Prostate gland (tissue), 2 donors: ENCODE measurements at places on chromosomes 2 and 18.

DNA sequence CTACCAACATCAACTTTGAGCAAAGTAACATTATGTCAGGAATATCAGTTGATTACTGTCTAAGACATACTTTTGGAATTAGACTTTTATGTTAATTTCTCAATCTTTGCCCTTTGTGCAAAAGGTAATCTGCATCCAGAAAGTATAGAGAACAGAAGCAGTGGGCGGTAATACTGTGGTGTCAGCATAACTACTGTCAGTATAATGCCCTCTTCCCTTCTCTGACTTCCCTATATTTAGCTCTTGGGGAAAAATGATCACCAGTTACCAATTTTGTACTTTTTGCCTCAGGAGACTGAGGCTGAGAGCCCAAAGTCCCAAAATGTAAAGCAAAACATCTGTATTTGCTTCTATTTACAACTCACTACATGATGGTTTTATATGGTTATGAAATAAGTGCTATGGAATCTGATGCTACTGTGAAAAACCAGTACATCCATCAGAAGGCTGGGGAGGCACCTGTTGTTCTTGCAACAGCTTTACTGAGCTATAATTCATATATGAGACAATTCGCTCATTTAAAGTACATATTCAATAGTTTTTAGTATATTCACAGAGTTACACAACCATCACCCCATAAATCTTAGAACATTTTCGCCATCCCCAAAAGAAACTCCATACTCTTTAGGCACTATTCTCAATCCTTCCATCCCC lies 51.3 kb upstream of the CD302 start:
- no peaks in the 10 kb centered on the region for H3K36me3 ChIP-seq
- no peak overlapping the region for H3K27ac ChIP-seq
- no peaks in the 10 kb centered on the region for H3K4me1 ChIP-seq
- H3K27me3 ChIP-seq = no peaks in the 10 kb centered on the region
- no peak overlapping the region for H3K4me3 ChIP-seq

GRCh38 chr18:28999726-29000125 lies 822.8 kb upstream of the CDH2 start:
- no peaks in the 10 kb centered on the region for H3K27me3 ChIP-seq
- no peak overlapping the region for H3K4me3 ChIP-seq
- no peaks in the 10 kb centered on the region for H3K36me3 ChIP-seq
- H3K27ac ChIP-seq = no peak overlapping the region
- DNase-seq = no peak

DNA sequence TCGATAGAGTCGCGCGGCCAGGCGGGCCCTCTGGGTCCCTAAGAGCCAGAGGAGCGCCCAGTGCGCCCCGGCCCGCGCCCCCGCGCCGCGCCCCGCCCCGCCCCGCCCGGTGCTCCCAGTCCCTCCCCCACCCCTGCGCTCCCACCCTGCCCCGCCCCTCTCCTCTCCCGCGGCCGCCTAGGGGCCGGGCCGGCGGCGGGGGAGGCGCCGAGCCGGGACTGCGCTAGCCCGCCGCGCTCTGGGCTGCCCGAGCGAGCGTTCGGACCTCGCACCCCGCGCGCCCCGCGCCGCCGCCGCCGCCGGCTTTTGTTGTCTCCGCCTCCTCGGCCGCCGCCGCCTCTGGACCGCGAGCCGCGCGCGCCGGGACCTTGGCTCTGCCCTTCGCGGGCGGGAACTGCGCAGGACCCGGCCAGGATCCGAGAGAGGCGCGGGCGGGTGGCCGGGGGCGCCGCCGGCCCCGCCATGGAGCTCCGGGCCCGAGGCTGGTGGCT lies at the start of gene GPC1:
Gene GPC1 (plus strand): TSS at position 207 of the 491 bp plus-strand sequence. CDS start 256 bp downstream, at position 463.
- peak within 1 kb of the TSS; percentile 95 for H3K27ac ChIP-seq
- no peaks in the 10 kb centered on the region for H3K27me3 ChIP-seq
- peak; percentile 72 for DNase-seq
- H3K4me3 ChIP-seq = peak within 1 kb of the TSS; percentile 70
- H3K4me1 ChIP-seq = peaks cover 16% of the 10 kb centered on the region

DNA sequence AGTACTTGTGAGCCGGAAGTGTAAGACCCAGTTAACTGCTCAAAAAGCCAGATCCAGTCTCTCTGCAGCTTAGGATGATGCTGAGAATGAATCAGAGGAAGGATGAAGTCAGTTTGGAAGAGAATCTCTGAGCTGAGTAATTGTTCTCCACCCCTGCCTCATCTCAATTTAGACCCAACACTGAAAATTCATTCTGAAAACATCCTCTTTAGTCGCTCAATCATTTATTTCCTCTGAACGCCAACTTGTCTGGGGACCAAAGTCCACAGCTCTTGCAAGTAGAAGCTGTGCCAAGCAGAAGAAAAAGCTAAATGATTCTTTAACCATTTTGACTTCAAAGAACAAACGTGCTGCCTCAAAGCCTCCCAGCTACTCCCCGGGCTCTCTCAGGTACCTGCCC lies 177.1 kb upstream of the KLHL29 start:
- no peaks in the 10 kb centered on the region for H3K36me3 ChIP-seq
- H3K27me3 ChIP-seq = no peaks in the 10 kb centered on the region
- no peak for DNase-seq
- no peak overlapping the region for H3K4me3 ChIP-seq
- H3K27ac ChIP-seq = no peak overlapping the region

DNA sequence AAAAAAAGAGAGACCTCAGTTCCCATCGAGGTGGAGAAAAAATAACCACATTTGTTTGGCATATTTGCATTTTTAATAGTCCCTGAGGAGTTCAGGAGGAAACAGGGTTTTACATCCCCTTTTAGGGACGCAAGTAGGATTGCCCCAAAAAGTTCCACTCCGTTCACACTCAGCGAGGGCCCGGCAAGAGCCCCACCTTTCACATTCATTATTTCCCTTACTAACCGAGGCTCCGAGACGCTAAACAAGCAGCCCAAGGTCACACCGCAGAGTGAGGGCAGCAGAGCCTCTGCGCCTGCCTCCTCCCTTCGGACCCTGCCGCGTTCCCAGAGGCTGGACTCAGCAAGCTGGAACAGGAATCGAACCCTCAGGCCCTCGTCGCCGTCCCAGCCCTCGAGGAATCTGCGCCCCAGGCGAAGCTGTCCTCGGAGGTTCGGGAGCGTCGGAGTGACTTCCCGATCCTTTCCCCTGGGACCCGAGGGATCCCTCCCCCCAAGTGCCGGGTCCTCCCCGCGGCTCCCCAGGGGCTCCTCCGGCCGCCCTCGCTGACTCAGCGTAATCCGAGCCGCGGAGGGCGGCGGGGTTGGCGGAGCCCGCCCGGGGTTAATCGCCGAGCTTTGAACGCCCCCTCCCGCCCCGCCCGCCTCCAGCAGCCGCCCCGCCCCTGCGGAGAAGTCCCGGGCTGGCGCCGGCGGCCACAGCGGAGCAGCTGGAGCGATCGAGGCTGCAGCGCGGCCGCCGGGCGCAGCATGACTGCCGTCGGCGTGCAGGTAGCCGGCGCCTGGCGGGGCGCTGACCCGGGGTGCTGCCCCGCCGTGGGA lies at the start of gene TMEM37:
Gene TMEM37 (plus strand): TSS at position 700 of the 821 bp plus-strand sequence. CDS start 50 bp downstream, at position 750.
- no peak within 1 kb of the TSS for H3K27ac ChIP-seq
- peak within 1 kb of the TSS; percentile 37 for H3K4me3 ChIP-seq
- no peaks in the 10 kb centered on the region for H3K36me3 ChIP-seq
- no peaks in the 10 kb centered on the region for H3K27me3 ChIP-seq

GRCh38 chr2:233354971-233355574 lies 779 bp downstream of the DGKD start:
- H3K4me1 ChIP-seq = no peaks in the 10 kb centered on the region
- no peaks in the 10 kb centered on the region for H3K36me3 ChIP-seq
- H3K4me3 ChIP-seq = peak overlapping the region; percentile 68
- H3K27ac ChIP-seq = peak overlapping the region; percentile 62

GRCh38 chr2:73043929-73044832 lies 27.3 kb downstream of the SFXN5 start:
- H3K27ac ChIP-seq = no peak overlapping the region
- H3K27me3 ChIP-seq = no peaks in the 10 kb centered on the region
- DNase-seq = no peak
- H3K4me3 ChIP-seq = no peak overlapping the region

- H3K36me3 ChIP-seq = no peaks in the 10 kb centered on the region
- H3K4me3 ChIP-seq = peak overlapping the region; percentile 57
- H3K27me3 ChIP-seq = no peaks in the 10 kb centered on the region
- peak overlapping the region; percentile 48 for H3K27ac ChIP-seq
- no peaks in the 10 kb centered on the region for H3K4me1 ChIP-seq
Observed at GRCh38 chr2:101698844-101699754, 1.6 kb downstream of the MAP4K4 start.

DNA sequence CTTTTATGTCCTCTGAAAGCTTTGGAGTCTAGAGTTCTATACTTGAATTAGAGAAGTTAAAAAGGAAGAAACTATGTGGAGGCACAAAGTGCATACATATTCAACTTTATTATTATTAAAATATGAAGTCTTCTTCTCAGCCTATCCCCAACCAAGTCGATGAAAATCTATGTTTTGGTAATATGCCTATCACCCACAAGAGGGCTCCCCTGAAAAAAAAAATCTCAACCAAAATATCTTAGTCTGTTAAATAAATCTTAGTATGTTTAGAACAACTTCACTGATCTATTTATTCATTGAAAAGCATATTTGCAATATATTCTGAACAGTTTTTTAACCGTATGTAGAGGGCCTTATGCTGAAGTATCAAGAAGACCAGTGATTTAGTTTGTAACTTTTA lies 804.5 kb downstream of the TDRD15 start:
- no peak for DNase-seq
- H3K27ac ChIP-seq = no peak overlapping the region
- no peaks in the 10 kb centered on the region for H3K36me3 ChIP-seq
- no peaks in the 10 kb centered on the region for H3K4me1 ChIP-seq
- H3K27me3 ChIP-seq = no peaks in the 10 kb centered on the region

GRCh38 chr2:222903234-222904220 lies 42.7 kb downstream of the ACSL3 start:
- H3K36me3 ChIP-seq = no peaks in the 10 kb centered on the region
- no peak overlapping the region for H3K27ac ChIP-seq
- peak; percentile 16 for DNase-seq
- H3K4me1 ChIP-seq = peaks cover 5% of the 10 kb centered on the region
- H3K27me3 ChIP-seq = no peaks in the 10 kb centered on the region
- no peak overlapping the region for H3K4me3 ChIP-seq
